ENCODE measurements at places on chromosomes 1 and 21. TPM values are rescaled to one million over a fixed set of nuclear protein-coding genes. Genes with fewer than 3 reads are reported as not detected.

- DNase-seq = no peak
Measured at GRCh38 chr1:151935894-151936602, 26.7 kb upstream of the THEM4 start.

Gene CTBS
- polyA plus RNA-seq = 12.4 TPM

Gene NCF2
- polyA plus RNA-seq = 4.2 TPM

Gene ERVH48-1
- not detected for polyA plus RNA-seq

GRCh38 chr1:150389650-150390049 lies 25.7 kb downstream of the RPRD2 start:
- peak; percentile 7 for DNase-seq

Gene SLC30A10
- polyA plus RNA-seq = not detected

Gene IL19
- not detected for polyA plus RNA-seq

Gene TNFRSF9
- polyA plus RNA-seq = 0.43 TPM

DNA sequence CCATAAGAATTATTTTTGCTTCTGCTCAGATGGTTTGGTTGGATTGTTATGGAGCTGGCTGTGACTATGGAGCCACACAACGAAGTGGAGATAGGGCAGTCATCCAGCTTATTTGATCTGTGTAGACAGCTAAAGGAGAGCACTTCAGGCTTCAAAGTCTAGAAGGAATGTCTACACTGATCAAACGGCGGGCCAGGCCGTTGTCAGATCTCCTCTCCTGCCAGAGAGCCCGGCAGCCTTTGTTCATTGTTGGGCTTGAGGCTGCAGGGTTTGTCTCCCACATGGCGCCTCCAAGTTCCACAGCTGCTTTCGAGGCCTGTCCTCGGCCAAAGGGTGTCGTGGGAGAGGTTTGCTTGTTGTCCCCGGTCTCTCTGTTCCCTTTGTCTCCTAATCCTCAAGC lies 2.8 kb upstream of the STMN1 start:
- no peak for DNase-seq

DNA sequence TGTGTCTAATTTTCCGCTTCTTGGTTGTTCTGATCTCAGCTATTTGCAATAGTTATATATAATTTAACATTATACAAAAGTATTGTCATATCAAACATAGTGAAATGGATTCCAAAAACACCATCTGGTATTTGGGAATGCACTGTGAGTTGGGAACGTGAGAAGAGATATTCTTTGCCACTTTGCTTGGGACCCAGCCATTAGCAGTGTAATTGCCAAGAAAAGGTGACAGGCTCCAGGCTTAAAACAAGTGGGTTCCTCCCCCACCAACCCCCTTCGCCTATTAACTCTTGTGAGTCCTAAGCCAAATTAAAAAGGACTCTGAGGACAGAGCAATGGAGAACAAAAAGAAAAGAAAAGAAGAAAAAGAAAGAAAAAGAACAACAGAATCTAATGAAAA lies 186.7 kb upstream of the NFIA start:
- no peak for DNase-seq

Gene CDC42BPA
- 7.7 TPM for polyA plus RNA-seq

DNA sequence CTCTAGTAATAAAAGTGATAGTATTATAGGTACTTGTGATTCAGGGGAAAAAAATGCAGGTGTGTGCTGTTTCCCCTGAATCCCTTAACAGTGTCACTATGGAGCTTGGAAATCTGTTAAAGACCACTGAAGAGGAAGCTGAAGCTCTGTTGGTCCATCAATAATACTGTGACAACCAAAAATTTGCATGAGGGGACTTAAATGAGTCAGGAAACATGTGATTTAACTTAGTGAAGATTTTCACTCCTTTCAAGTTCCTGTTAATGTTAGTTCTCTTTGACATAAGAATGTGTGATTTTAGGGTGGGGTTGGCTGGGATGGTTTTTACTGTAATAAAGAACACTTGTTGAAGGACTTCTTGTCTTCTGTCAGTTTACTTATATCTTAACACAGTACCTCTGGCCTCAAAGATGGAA lies 32.0 kb downstream of the VANGL2 start:
- no peak for DNase-seq

Gene LAMB3
- polyA plus RNA-seq = 2.1 TPM

Gene OR2T11
- not detected for polyA plus RNA-seq

DNA sequence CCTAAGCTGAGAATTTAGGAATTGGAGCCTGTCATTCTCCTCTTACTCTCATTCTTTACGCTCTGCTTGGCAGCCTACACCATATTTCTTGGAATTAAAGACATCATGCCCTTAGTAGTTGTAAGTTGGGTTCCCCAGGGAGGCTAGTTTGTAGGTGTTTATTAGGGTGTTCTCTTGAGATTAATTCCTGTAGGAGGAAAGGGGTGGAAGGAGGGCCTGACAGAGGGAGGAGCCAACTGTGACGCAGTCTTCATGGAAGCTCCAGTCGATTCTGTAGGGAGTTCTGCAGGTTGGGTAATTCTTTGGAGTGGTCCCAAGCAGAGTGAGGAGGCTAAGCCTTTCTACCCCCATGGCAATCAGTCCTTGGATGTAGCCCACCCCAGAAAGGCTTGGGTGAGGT lies 111.4 kb downstream of the HHAT start:
- DNase-seq = no peak

Gene GOLPH3L
- polyA plus RNA-seq = 11.0 TPM

GRCh38 chr1:40769815-40770214 lies 13.8 kb upstream of the KCNQ4 start:
- no peak for DNase-seq
